ENCODE measurements at places on chromosomes 5 and 9.

- DNase-seq = no peak
Observed at GRCh38 chr9:103709366-103709765, 384.7 kb upstream of the SMC2 start.

DNA sequence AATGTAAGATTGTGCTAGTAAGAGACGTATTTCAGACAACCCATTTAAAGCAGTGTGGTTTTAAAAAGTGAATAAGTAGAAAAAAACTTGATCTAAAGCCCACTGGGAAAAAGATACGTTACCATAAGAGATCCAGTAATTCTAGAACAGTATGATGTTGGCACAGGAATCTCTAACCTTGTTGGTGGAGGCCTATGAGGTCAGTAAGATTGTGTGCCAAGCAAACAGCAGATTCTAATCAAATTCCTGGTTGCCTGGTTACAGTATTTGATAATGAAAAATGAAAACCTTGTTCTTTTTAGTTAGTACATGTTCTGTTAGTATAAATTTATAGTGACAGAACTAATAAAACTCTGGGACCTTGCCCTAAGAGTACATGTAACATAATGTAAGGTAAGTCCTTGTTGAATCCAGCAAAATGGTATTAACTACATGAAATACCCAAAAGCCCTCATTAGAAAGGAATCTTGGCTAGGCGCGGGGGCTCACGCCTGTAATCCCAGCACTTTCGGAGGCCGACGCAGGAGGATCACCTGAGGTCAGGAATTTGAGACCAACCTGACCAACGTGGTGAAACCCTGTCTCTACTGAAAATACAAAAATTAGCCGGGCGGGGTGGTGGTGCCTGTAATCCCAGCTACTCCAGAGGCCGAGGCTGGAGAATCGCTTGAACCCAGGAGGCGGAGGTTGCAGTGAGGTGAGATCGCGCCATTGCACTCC, 33.2 kb upstream of the DMXL1 start:
- DNase-seq = no peak

GRCh38 chr9:129374231-129374630, 196.2 kb upstream of the IER5L start:
- no peak for DNase-seq

- DNase-seq = no peak
Observed at GRCh38 chr5:176575066-176575465, 25.9 kb downstream of the CDHR2 start.

- no peak for DNase-seq
Observed at GRCh38 chr5:158209219-158209908, 350.4 kb upstream of the CLINT1 start.

- DNase-seq = no peak
Observed at GRCh38 chr9:27352457-27353165, 55.7 kb upstream of the EQTN start.

GRCh38 chr5:177089127-177089526, 2.4 kb downstream of the FGFR4 start:
- no peak for DNase-seq

DNA sequence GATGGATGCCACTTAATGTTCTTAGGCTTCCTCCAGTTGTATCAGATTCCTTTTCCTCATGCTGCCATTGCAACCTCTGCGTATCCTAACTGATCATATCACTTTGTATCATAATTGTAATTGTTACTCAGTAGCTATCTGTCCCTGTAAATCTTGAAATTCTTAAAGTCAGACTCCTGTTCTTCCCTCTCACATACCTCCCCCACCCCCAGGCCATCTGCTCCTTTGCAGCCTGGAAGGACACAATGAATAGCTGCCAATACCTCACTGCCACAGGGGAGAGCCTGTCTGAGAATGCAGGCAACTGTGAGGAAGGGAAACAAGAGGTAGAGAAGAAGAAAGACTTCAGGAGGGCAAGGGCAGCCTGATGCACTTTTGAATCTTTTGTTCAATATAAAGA, 228.5 kb downstream of the ENC1 start:
- DNase-seq = no peak

DNA sequence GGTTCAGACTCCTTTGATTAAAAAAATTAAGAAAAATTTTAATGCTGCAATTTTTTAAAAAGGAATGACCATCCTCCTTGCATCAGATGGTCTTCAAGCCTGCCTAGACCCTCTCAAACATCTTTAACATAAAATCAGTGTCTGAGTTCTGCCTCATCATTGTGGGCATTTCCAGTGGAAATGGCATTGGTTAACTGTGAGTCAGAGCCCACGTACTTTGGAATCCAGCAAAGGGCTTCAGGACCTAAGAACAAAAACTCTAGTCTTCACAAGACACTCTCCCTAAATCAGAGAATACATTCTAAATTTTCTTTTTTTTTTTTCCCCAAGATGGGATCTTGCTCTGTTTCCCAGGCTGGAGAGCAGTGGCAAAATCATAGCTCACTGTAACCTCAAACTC, 9.4 kb upstream of the C5orf15 start:
- no peak for DNase-seq

- DNase-seq = no peak
Observed at GRCh38 chr5:174589599-174589998, 134.8 kb upstream of the MSX2 start.

DNA sequence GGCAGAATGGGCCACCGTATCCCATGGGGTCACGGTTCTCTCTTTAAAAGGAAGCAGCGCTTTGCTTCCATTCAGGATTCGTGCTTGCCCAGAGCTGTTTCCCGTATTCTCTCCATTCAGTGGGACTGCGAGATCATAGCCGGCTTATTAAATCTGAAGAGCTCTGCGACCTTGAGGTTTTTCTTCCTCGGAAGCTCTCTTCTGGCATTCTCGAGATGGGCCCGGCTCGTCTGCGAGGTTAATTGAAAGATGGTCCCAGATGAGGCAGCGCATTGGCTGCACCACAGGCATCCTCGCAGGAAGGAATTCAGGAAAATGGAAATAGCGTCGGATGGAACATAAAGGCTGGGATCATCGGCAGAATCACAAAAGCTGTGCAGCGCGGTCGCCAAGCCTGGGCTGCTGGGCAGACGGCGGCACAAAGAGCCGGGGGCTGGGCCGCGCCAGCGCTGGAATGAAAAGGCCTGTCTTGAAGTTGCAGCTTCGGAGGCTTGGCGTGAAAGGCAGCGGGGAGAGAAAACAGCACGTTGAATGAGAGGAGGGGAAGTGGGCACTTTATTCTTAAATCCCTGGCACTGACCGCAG, 236.2 kb downstream of the IRX2 start:
- DNase-seq = no peak

- no peak for DNase-seq
Observed at GRCh38 chr5:108143581-108143980, 238.3 kb downstream of the FBXL17 start.

DNA sequence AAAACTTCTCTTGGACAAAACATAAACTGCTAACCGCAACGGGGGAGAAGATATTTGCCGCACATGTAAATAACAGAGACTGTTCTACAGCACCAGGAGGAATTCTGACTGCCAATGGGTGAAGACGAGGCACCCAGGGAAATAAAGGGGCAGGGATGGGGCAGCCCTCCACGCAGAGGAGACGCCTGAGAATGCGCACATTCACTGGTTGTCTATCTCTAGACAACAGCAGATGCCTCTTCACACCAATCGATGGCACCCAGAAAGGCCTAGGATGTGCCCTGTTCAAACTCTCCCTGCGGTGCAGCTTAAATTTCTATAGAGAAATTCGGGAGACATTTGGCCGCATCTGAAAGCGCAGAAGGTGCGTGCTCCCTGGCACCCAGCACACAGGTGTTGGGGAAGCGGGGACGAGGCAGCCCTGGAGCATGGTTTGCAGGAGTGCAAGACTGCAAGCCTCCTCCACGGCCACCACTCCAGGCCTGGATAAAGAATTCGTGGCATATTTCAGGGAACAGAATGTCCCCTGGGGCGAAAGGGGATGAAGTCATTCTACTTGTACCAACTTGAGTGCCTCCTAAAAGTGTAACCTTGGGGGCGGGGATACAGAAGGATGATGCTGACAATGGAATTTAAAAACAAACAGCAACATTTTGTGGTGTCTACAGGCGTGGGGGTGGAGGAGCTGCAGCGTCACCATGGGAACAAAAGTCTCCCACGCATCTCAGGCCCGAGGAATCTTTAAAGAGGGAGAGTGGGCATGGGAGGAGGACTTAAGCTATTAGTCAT, 6.3 kb upstream of the IRX2 start:
- no peak for DNase-seq

DNA sequence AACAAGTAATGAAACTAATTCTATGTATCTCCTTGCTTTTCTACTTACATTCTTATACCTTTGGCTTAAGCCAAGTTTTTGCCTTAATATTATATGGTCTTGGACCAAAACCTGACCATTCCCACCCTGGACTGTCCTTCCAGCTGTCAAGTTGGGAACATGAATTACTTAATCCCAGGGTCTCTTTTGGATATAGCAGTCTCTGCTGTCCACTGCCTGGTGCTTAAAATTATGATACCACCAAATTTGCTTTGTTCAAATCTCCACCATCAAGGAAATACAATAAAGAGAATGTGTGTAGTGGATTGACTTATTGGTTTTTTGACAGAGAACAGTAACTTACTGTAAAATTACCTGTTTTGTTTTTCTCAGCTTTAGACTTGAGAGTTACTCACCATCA, 66.2 kb downstream of the ABHD17B start:
- DNase-seq = no peak

GRCh38 chr5:157115012-157115411, 6.2 kb upstream of the HAVCR2 start:
- no peak for DNase-seq

GRCh38 chr9:21336457-21336856, 1.3 kb upstream of the KLHL9 start:
- no peak for DNase-seq

GRCh38 chr5:80503641-80504040, 15.7 kb downstream of the FAM151B start:
- no peak for DNase-seq

- no peak for DNase-seq
Observed at GRCh38 chr5:139950436-139950835, 92.7 kb downstream of the NRG2 start.

DNA sequence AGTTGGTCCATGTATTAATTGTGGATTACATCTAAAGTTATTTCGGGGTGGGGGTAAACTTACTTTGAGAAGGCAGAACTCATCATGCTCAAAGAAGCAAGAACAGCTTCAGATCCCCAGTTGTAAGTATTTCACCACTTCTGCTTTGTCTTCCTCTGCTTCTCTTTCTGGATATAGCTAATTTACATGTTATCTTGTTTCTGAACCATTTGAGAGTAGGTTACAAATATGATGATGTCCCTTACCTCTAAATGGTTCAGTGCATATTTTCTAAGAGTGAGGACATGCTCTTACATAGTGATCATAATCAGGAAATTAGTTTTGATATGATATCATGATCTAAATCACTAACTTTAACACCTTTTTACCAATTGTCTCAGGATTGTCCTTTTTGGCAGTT, 11.9 kb downstream of the TRIO start:
- DNase-seq = no peak

All from stimulated activated CD4-positive, alpha-beta T cell treated with anti-CD3 and anti-CD28 coated beads, Interleukin-4, amount 100 ng/mL, for 4 hours (primary cell).